ENCODE measurements at places on chromosomes 6 and 20. TPM values are rescaled to one million over a fixed set of nuclear protein-coding genes. Genes with fewer than 3 reads are reported as not detected.
A peak's percentile ranks its signal among the peaks of the same experiment; 100 is the strongest.

DNA sequence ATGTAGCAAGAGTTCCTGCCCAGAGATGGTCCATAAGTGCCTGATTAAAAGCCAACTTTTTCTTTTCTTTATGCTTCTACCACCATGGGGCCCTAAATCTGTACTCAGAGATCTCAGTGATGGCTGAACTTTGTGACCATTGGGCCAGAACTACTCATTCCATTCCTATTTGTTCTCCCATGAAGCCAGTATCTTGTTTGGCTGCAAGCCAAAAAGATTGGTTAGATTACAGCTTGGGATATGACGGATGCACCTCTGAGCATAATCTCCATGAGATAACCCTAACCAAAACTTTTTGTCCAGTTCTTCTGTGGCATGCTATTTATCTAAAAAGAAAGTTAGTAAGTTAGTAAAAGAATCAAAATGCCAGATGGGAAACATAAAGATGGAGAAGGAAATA lies 72.2 kb downstream of the PLCB4 start:
- DNase-seq: no peak

GRCh38 chr20:34983995-34984735 lies 28.5 kb downstream of the MYH7B start:
- DNase-seq: no peak

DNA sequence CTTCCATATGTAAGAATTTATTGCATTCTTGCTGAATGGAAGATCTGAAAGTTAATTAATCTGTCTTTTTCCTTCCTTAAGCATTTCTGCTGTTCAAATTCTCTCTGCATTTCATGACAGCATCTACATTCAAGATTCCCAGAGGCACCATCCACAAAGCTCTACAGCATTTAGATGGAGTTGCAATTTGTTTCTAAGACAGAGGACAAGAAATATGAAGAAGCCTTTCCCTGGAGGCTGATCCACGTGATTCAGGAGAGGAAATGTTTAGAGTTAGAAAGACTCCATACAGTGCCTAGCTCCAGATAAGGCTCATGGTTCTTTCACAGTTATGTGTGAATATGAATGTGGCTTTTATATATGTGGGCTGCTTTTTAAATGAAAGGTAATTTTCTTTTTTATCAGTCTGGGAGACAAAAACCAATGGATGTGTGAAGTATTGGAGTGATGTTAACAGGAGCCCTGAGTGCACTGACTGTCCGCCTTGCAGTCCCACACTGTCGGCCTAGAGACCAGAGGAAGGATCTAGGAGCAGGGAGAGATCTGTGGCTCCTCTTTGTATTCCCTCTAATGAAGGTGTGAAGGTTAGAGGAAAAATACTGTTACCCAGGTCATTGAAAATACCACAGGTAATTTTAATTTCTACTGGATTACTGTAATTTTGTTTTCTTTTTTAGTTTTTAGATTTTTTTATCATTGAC lies 686.6 kb upstream of the GJE1 start:
- DNase-seq: no peak

The KIAA0408 gene
- total RNA-seq: 0.23 TPM

DNA sequence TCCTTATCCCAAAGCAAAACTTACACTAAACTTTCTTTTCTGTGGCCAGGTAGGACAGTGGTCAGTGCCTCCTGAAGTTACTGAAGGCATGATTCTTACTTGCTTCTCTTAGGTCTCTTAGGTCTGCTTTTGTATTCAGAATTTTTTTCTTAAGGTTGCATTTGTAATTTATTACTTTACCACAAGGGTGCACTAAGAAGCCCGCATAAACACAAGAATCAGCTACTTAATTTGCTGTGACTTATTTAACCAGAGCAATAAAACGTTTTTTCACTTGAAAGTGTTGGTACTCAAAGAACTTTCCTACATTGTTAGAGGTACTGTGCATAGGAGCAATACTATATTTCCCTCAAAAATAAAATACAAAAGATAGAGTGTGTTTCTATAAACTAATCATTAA lies 75.4 kb upstream of the LAMA2 start:
- DNase-seq: peak; percentile 64

- DNase-seq: no peak
Measured at GRCh38 chr6:169979873-169980432, 228.5 kb downstream of the ERMARD start.

GRCh38 chr20:17643531-17644188 lies 38.4 kb downstream of the RRBP1 start:
- DNase-seq: no peak

The MARCKS gene
- total RNA-seq: not detected

GRCh38 chr6:37862430-37862829 lies 42.9 kb downstream of the ZFAND3 start:
- DNase-seq: no peak

GRCh38 chr6:3353213-3353903 lies 94.6 kb downstream of the PSMG4 start:
- DNase-seq: no peak

GRCh38 chr6:69867639-69867976 lies 1.3 kb downstream of the COL19A1 start:
- no peak for DNase-seq

DNA sequence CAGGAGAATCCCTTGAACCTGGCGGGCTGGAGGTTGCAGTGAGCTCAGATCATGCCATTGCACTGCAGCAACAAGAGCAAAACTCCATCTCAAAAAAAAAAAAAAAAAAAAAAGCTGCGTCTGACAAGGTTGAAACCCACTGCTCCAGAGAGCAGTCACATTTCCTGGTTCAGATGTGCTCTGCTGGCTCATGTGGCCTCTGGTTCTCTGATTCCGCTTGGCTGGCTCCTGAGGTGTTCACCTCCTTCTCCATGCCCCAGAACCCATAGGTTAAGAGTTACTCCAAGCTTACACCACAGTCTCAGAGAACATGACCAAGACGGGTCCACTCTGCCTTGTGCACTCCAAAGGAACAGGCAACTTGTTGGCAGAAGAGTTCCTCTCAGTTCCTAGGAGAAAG lies 8.8 kb upstream of the CNR1 start:
- DNase-seq: no peak

GRCh38 chr6:43681303-43681702 lies 6.3 kb downstream of the MRPS18A start:
- no peak for DNase-seq

GRCh38 chr20:19492687-19493336 lies 265.2 kb upstream of the RIN2 start:
- no peak for DNase-seq

The SLC22A2 gene
- not detected for total RNA-seq

DNA sequence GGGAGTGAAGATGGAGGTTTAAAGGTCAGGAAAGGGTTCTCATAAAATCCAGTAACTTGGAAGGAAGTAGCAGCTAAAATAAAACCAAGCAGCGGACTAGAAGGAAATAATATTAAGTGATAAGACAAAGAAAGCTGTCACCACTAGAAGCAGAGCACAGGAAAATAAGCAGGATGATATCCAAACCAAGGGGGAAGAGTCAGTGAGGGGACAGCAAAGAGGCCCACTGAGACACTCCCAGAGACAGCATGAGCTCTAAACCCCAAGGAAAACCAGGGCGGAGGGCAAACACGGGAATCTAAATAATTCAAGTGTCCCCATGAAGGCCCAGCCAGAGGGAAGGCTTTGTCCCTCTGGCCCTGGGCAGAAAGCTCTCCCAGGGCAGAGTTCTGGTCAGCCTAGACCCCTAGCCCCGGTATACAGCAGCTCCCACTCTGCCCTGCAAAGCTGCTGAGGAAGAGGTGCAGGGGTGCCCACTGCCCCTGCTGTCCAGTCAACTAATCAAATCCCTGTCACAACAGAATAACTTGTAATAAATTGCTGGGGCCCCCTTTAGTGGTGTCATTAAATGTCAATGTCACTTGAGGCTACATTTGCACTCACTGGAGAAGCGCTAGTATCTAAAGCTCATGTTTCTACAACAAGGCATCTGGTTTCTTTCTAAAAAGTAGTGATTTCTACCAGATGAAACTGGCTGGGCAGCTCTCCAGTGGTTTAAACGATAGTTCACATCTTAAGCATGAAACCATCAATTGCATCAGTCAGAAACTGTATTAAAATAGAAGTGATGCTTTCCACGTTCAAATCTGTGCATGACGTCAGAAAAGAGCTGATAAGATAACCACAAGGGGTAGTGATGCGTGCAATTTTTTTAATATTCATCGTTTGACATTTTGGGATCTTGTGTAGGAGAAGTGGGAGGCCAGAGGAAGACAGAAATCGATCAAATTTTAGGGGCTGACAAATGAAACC lies 13.6 kb downstream of the PDE10A start:
- DNase-seq: no peak

DNA sequence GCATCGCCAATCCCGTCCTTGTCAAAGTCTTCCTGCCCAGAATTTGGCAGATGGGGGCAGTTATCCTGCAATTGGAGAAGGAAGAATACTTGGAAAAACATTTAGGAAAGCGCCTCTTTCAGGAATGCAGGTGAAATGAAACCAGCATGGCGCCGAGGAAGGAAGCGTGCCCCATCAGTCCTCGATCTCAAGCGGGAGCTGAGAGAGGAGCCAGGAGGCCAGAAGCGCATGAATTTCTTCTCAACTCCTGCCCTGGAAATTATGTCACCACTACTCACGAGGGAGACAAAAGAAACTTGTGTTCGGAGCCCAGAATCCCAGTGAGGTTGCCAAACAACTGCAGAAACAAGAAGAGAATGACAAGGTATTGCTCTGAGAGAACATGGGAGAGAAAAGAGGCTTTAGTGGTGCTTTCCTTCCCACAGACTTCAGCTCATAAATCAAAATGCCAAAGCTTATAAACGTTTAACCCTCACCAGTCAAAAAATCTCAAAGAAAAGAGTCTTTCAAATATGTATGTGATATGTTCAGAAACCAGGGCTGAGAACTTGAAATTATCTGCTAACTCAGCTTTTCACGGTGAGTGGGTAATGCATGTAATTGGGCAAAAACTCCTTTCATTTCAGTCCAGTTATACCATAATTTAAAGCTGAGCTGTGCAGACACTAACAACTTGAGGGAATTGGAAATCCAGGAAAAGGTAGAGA lies 23.9 kb downstream of the THBS2 start:
- DNase-seq: no peak

DNA sequence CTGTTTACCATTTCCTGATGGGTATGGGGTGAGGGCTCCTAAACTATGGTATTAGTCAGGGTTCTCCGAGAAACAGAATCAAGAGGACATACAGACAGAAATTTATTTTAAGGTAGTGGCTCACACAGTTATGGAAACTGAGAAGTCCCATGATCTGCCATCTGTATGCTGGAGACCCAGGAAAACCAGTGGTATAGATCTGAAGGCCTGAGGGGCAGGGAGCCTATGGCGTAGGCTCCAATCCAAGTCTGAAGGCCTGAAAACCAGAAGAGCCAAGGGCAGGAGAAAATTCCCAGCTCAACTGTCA lies 93.6 kb downstream of the ANKRD6 start:
- no peak for DNase-seq

DNA sequence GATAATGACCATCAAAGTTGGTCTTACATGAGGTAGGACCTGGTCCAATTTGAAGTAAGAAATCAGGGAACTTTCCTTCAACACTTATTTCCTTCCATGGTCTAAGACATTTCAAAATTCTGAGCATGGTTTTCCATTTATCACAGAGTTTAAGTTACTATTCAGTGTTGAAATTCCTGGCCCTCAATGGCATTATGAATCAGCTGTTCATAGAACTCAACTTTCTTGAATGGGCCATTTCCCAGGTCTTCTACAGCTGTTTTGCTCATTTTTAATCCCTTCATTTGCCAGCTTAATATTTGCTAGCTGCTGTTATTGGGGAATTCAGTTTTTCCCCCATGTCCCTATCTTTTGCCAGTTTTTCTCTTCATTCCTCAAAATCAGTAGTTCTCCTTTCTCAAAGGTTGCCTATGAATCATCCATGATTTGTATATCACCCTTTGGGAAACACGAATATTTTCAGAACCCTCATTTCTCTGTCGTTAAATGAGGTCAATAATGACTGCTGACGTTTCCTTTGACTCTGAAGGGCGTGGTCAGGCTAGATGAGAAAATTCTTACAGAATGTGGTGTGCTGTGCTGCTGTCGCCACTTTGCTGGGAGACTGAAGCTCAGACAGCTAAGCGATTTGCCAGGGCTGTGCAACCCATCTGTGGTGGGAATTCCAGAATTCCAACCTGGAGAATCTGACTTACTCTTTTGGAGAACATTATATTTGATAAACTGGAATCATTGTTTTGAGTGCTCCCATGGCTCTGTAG lies 216.5 kb upstream of the FLRT3 start:
- peak; percentile 9 for DNase-seq

The B3GAT2 gene
- total RNA-seq: 0.17 TPM

The ATF6B gene
- total RNA-seq: 22.6 TPM

DNA sequence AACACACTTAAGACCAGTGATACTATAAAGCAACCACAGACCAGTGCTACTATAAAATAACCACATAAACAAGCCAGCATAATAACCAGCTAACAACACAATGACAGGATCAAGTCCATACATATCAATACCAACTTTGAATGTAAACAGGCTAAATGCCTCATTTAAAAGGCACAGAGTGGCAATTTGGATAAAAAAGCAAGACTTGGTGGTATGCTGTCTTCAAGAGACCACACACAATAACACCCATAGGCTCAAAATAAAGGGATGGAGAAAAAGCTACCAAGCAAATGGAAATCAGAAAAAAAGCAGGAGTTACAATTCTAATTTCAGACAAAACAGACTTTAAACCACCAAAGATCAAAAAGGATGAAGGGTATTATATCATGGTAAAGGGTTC lies 19.8 kb upstream of the ELOVL4 start:
- no peak for DNase-seq

DNA sequence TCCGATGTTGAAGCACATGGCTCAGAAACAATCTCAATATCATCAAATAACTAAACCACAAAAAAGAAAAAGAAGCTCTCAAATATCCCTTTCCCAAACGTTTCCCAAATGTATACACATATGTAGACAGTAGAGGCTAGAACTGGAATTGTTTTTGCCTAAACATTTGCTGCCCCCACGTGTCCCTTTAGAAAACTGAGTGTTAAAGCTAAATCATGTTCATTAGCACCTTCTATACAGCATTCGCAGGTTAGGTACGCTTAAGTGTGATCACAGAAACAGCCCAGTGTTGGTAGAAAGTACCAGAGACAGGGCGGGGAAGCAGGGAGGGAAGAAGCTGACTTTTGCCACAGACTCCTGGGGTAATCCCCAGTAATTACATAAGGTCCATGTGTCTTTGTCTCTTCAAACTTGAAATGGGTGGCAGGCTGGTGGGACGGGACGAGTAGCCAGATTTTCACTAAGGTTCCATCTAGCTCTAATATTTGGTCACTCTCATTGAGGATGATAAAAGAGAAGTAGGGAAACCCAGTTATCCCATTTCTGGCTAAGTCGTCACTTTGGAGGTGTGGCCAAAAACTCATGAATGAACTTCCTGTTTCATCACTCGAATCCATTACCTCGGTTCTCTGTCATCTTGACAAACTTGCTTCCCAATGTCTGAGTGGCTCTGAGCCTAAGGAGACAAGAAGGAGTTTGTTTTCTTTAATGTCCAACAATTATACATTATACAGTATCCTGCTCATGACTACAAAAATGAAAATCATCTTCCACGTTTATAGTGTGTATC lies 15.0 kb upstream of the TFAP2A start:
- peak; percentile 51 for DNase-seq

- DNase-seq: no peak
Measured at GRCh38 chr6:35706468-35706867, 17.8 kb upstream of the FKBP5 start.
